GM12878 (cell line): ENCODE measurements at places on chromosomes 16 and 17. TPM values are rescaled to one million over a fixed set of nuclear protein-coding genes. Genes with fewer than 3 reads are reported as not detected.

- no peak overlapping the region for H3K4me3 ChIP-seq
- H3K4me1 ChIP-seq: no peaks in the 10 kb centered on the region
- H3K36me3 ChIP-seq: no peaks in the 10 kb centered on the region
- H3K27ac ChIP-seq: no peak overlapping the region
Measured at GRCh38 chr17:39541652-39542051, 66.1 kb downstream of the NEUROD2 start.

- no peaks in the 10 kb centered on the region for H3K4me1 ChIP-seq
- no peak overlapping the region for H3K27ac ChIP-seq
- no peak for DNase-seq
- no peaks in the 10 kb centered on the region for H3K27me3 ChIP-seq
- no peaks in the 10 kb centered on the region for H3K36me3 ChIP-seq
Measured at GRCh38 chr17:28227316-28228108, 91.5 kb upstream of the TMEM97 start.

- no peak overlapping the region for H3K27ac ChIP-seq
- no peak for DNase-seq
- no peak overlapping the region for H3K4me3 ChIP-seq
Measured at GRCh38 chr17:9676084-9676483, 30.8 kb downstream of the USP43 start.

GRCh38 chr16:71489122-71489521, at the start of gene ZNF19:
Gene ZNF19, minus strand, starts transcription at chr16:71489324. Its CDS starts 7,210 bp downstream, at chr16:71482114.
- H3K36me3 ChIP-seq: no peaks in the 10 kb centered on the region
- no peaks in the 10 kb centered on the region for H3K27me3 ChIP-seq
- no peak within 1 kb of the TSS for H3K27ac ChIP-seq
- H3K4me3 ChIP-seq: no peak within 1 kb of the TSS
- no peak for DNase-seq

DNA sequence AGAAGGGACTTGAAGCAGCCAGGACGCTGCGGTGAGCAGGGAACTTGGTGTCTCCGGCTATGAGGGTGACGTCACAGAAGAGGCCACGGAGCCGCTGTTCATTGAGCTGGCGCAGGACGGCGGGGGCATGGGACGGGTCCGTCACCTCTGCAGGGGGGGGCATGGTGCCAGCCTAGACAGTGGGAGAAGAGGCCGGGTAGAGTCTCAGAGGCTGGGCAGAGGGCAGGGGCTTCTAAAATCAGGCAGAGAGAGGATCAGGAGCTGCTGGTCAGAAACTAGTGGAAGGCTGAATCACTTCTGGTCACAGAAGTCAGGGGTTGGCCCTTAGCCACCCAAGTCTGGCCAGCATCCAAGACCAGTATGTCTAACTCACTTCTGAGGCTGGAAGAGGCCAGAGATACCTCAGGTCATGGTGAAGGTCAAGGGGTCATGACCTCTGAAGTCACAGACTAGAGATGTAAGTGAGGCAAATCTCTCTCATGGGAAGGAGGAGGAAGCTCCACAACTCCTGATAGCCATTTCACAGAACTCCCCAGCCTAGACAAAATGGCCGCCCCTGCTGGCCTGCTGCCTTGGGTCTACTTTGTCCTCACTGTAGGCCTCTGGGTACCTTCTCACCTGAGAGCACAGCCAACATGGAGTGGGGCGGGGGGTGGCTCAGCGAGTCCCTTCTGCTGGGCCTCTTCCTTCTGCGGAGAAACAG, 12.6 kb downstream of the ZBTB4 start:
- peak overlapping the region; percentile 44 for H3K27ac ChIP-seq
- no peak for DNase-seq
- H3K27me3 ChIP-seq: no peaks in the 10 kb centered on the region
- peaks cover 5% of the 10 kb centered on the region for H3K36me3 ChIP-seq
- no peaks in the 10 kb centered on the region; the same call in 1 of the 2 replicates for H3K4me1 ChIP-seq

PIK3R5 gene
- total RNA-seq: 50.8 and 51.2 TPM in 2 replicates

MT1G gene
- total RNA-seq: 3.0 and 4.2 TPM in 2 replicates
